GM06990 (cell line): ENCODE measurements at places on chromosomes 4 and X.

DNA sequence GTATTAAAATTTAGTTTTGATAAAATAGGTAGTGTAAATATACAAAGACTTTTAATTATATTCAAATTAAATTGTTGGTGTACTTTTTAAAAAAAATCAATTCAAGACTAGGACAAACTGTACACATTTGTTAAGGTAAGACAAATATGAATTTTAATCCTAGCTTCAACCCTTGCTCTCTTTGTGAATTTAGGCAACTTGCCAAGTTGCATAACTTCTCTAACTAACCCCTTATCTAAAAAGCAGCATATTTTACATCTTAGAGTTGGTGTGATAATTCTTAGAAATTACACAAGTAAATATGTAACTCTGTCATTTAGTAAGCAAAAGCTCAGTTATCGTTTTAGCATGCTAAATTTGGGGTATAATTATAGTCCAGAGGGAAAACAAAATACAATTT is 78.1 kb upstream of the FSTL5 start:
- no peak for DNase-seq

DNA sequence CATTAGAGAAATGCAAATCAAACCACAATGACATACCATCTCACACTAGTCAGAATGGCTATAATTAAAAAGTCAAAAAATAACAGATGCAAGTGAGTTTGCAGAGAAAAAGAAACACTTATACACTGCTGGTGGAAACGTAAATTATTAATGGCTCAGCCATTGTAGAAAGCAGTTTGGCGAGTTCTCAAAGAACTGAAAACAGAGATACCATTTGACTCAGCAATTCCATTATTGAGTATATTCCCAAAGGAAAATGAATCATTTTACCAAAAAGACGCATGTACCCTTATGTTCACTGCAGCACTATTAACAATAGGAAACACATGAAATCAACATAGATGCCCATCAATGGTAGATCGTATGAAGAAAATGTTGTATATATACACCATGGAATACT is 75.0 kb downstream of the NAA11 start:
- no peak for DNase-seq

- DNase-seq, result no peak
Measured at GRCh38 chr4:6806924-6807626, 24.5 kb downstream of the KIAA0232 start.

DNA sequence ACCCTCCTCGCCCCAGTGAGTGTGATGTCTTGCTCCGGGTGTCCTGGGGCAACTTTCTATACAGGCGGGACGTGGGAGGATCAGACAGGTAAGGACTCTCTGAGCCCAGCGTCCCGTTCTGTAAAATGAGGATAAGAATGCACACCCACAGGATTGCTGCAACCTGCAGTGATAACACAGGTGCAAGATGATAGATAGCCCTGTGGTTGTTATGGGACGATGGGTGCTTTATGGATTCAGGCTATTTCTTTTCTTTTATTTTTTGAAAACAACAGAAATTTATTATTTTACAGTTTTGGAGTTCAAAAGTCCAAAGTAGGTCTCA is 28.6 kb downstream of the BEX3 start:
- no peak for DNase-seq

DNA sequence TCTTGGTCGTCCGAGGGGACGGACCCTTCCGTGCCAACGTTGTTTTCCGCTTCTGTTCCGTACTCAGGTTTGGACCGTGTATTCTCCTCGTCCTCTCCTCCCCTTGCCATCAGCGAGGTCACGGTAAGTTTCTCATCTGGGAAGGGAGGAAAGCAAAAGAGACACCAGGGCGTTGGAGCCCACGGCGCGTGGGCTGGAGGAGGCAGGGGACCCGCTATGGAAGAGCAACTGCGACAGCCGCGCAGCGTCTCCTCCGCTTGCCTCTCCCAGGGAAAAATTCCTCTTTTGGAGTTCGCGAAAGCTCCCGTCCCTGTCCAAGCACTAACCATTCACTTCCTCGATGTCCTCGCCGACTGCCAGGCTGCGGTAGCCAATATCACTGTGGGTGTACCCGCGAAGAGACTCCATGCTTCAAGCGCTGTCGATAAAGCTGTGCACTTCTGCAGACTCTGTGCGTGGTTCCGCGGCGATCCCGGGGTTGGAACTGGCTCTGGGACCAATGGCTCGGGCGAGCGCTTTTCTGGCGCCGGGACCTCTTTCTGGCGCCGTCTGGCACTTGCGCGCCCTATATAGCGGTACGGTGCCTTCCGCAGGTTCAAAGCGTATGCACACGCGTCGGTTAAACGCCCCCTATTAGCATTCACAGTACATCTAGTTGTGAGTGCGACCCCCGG is at the start of gene ESX1:
TSS of gene ESX1 (minus strand) at position 492 of the 674 bp plus-strand sequence. CDS start at position 408, 84 bp downstream.
- DNase-seq, result peak; percentile 8

DNA sequence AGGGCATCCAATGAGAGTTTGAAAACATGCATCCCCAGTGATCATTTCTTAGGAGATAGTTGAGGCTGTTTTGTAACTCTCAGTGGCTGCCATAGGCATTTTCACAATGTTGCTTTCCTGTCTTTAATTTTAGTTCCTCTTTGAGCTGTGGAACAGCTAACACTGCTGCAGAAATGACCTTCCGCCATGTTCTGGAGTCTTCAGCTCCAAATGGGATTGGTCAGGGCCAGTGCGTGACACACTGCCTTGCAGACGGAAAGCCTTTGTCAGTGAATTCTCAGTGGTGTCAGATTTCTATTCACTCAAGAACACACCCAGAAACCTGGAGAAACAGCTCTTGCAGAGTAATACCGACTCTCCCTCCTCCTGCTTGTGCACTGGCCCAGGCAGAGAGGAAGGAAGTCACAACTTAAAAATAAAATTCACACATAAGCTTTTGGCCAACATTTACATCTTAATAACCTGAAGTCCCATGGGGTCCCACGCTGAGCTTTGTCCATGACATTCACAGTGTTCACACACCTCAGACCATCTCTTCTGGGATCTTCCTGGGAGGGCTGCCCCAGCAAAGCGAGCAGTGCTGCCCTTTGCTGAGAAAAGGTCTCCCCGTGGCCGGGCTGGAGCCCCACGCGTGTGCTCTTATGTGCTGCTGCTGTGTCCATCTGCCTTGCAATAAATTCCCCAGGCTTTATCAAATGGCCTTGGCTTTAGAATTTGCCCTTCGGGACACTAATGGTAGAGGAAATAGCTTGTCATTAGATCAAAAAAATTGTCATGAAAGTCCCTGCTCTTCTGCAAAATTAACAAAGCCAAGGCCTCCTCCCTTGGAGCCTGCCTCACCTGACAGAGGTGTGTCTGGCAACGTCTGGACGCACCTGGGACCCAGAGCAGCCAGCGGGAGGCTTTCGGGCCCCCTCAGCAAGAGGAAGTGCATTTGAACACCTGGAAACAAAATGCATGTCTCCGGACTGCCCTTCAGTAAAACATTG is 126.8 kb downstream of the IRF2 start:
- peak; percentile 80 for DNase-seq

DNA sequence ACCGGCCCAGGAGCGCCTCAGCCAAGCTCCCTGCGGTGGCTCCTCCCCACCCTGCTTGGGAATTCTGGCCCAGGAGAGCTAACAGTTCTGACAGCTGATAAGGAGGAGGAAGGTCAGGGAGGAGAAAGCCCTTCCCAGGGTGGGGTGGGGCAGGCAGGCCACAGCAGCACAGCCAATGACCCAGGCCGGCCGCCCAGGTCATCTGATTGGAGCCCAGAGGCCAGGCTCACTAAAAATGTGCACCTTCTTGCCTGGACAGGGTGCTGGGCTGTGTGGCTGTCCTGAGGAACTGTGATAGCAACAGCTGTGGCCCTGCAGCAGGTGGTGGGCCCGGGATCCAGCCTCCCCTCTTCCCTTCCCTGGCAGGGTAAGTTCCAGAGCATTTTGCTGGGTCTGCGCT is 17.2 kb upstream of the SH3TC1 start:
- DNase-seq, result no peak

- DNase-seq, result no peak
Measured at GRCh38 chr4:107950746-107951540, 19.6 kb downstream of the CYP2U1 start.
